Smooth muscle cell of trachea (primary cell): ENCODE measurements at places on chromosomes 3 and 15. TPM values are rescaled to one million over a fixed set of nuclear protein-coding genes. Genes with fewer than 3 reads are reported as not detected.

ZMAT3 gene
- total RNA-seq: 28.4 and 47.6 TPM in 2 replicates

THSD4 gene
- total RNA-seq: 31.3 and 52.6 TPM in 2 replicates

EPHB1 gene
- total RNA-seq: under 0.01 and 0.15 TPM in 2 replicates

NAALADL2 gene
- total RNA-seq: 19.2 and 19.7 TPM in 2 replicates

NR1I2 gene
- total RNA-seq: not detected in 2 replicates

IL12A gene
- total RNA-seq: 1.9 and 7.4 TPM in 2 replicates

CCDC50 gene
- 105 and 112 TPM in 2 replicates for total RNA-seq

KLHL40 gene
- not detected in 2 replicates for total RNA-seq
